CD4-positive, alpha-beta T cell treated with Interleukin-15 for 1 hour (primary cell): ENCODE measurements at places on chromosomes 12 and 14.

DNA sequence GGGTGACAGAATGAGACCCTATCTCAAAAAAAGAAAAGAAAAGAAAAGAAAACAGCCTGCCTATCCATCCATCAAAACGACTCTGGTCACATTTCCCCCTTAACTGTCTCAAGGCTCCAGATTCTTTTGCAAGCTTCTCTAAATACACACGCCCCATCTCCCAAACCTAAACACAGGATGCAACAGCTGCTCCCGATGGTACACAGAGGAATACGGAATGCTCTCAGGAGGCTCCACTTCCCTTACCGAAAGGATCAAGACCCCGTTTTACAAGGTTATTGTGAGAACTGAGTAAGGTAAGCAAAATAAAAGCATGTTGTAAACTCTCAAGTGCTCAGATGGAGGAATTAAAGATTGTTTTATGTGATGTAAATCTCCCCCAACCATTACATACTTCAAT, 62.3 kb downstream of the NT5DC3 start:
- DNase-seq = no peak

DNA sequence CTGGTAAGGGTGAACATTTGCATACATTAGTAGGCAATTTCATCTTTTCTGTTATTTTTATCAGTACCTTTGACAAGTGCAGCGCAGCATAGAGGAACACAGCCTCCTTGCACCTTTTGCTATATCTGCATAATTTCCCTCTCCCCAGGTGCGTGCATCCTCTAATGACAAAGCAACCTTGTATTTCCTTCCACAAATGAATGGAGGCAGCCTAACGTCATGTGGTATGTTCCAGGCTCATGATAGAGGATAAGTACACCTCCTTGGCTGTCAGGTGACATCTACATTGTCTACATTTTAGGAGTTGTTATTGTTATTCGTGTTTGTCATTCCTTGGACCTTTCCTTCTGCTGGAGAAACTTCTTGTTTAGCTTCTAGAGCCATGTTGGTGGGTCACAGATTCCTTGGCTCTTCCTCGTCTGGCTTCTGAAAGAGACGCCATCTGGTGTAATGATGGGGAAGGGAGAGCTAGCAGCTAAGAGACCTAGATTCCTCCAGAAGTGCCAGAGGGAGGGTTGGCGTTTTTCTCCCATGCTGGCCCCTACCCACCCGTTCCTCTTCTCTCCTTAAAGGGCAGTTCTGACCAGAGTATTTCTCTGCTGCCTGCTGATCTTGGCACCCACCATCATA, 37.0 kb downstream of the EVL start:
- no peak for DNase-seq

DNA sequence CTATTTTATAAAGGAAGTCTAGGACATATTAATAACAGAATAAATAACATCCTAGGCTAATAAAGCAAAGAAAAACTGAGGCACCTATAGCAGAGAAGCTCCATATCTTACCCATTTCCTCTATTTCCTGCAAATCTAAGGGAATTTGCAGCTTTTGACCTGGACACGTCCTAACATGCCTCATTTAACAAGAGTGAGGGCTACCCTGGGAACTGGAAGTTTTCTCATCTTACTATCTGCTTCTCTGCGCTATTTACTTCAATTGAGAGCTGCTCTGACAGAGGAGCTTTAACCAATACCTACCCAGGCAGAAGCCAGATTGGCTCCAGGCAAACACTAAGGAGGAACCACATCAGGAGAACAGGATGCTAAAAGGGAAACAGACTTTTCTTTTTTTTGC, 5.7 kb downstream of the YBX3 start:
- DNase-seq = no peak

GRCh38 chr14:103597623-103598377, 31.2 kb upstream of the KLC1 start:
- DNase-seq = no peak

GRCh38 chr14:71362282-71362681, 455.0 kb downstream of the PCNX1 start:
- no peak for DNase-seq

DNA sequence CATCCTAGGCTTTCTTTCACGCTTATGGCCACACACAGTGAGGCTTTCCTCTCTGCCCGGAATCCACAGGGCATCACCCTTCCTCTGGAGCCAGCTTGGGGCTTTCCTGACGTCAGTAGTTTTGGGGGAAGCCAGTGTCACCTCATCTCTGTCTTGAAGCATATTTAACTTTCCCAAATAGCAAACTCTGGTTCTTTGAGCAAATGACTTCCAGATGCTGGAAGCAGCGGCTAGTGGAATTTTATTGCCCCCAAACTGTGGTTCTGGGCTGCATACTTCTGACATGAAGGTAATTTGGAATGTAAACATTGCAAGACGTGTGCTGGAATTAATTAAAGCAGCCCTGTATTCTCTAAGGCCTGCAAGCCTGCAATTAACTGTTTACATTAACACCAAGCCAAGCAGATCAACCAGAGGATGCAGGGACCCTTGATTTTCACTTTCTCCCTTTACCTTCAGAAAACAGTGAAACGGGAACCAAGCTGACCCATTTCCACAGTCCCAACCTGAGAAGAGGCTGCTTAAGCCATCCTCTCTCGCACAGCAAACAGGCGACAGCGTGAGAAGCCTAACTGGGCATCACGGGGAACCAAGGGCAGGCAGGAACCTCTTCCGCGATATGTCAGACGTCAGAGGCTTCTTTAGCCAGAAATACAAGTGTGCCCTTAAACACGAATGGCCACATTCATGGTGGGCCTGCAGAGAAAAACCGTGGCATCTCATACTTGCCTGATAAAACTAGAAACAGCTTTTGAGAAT, 258.4 kb downstream of the CACNA1C start:
- DNase-seq = no peak

DNA sequence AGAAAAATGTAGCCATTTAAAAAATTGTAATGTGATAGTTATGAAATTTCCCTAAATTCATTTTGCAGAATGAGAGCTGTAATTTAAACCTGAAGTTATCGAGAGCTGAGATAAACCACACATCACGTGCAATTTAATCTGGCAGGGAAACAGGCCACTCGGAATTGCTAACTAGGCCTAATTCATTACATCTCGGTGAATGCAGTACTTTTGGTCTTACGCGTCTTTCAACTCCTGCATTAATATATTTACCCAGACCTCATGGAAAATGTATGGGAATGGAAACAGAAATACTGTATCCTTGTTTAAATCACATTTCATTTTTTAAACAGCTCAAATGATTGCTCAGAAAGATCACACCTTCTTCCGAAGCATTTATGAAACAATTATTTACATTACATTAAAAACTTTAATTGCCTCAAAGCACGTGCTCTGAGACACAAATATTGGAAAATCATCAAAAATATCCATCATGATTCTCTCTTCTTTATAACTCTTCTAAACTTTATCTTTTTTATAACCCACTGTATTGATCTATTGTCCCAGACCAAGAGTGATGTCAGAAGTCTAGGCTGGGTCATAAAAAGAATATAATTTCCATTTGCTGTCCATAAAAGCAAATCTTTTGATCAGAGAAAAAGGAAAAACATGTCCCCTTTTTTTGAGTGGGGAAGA, 111.7 kb upstream of the MYL2 start:
- DNase-seq = no peak

- DNase-seq = no peak
Observed at GRCh38 chr12:43807386-43807785, 1.3 kb upstream of the TWF1 start.

DNA sequence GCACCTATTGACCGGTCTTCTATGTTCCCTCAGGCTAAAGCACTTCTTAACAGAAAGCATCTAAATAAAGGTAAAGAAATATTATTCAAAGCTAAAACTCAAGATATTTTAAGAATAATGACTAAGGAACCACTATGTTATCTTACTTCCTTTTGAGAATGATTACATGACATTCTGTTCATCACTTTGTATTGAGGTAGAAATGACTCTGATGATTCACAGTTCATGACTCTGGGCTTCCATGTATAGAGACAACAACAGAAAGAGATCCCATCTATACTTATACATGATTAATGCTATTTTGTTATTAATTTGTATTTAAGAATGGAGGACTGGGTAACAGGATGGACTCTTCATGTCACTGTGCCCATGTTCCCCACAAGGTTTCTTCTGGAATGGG, 218.3 kb upstream of the OR4E1 start:
- no peak for DNase-seq

GRCh38 chr12:48184549-48184922, 1.1 kb downstream of the CCDC184 start:
- no peak for DNase-seq

- no peak for DNase-seq
Observed at GRCh38 chr12:31867292-31867691, 91.9 kb upstream of the RESF1 start.

GRCh38 chr12:98532687-98533304, 17.4 kb downstream of the TMPO start:
- no peak for DNase-seq

DNA sequence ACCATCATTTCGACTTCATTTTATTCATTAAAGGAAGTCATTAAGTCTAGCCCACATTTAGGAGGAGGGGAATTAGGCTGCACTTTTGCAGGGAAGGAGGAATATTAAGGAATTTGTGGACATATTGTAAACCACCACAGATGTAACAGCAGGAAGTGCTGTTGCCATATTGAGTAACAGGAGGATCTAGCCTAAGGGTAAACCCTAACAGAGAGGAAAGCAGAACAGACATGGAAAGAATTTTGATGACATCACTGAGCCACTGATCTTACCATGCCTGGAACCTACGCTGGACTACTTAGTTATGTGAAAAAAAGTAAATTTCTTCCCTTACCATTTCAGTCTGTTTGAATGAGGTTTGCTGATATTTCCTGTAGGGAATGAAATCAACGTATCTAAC, 100.7 kb upstream of the ATF7IP start:
- no peak for DNase-seq

DNA sequence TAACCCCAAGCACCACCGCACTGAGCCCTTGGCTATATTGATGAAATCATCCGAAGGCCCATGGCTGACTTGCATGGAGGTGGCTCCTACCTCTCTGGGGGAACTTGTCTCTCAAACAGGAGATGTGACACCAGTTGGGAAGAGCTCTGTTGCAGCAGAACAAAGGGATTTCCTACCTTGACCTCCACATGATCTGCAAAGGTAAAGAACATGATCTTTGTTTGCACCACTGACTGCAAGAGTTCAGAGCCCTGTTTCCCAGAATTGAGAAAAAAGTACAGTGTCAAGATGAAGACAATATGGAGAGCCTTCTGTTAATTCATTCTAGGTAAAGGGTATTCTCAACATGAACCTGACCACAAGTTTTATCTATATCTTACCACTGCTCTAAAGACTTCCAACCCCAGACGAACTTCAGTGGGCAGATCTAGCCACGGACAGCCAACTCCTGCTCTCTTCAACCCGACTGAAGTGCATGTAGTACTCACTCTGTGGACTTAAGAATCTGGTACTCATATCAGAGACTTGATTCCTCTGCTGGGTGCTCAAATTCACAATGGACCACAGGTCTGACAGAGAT, 32.1 kb downstream of the ZFYVE26 start:
- no peak for DNase-seq

- DNase-seq = no peak
Observed at GRCh38 chr14:53534841-53535240, 381.7 kb upstream of the DDHD1 start.

GRCh38 chr14:100765991-100766390, 39.3 kb downstream of the DLK1 start:
- no peak for DNase-seq

DNA sequence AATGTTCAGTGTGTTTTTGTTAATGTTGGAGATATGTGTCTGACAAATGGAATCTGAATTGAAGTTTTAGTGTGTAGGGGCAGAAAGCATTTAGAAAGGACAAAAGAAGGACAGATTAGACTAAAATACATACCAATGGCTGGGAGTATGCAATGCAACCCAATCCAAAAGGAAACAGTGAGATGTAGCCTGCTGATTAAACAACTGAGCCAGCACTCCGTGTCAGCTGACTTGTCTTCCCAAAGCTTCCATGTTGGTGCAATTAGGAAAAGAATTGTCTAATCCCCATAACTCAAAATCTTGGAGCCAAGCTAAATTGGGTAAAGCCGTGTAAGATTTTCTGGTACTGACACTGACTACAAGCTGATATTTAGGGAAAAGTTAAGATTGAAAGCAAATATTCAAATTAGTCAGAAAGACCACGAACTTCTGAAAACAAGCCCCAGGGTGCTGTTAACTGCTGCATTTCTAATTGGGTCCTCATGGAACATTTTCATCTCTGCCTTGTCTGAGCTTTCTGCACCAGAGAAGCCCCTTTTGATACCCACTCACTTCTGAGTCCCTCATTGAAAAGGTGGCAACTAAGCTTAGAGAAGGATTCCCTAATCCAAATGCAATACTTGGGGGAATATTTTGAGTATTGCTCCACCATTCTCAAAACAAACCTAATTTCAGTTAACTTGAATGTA, 109.1 kb downstream of the DAD1 start:
- DNase-seq = no peak

- no peak for DNase-seq
Observed at GRCh38 chr14:56868660-56869059, 58.4 kb upstream of the OTX2 start.

GRCh38 chr14:38189930-38190726, 17.6 kb upstream of the SSTR1 start:
- DNase-seq = no peak

DNA sequence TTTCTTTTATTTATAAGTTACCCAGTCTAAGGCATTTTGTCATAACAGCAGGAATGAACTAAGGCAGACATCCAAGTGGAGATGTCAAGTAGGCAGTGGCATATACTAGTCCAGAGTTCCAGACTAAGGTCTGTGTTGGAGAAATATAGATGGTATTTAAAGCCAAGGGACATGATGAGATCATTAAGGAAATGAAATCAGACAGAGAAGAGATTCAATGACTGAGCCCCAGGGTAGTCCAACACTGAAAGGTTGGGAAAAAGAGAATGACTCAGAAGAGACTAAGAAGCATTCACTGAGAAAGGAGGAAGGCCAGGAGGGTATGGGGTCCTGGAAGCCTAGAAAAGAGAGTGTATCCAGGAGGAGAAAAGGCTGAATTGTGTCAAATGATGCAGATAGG, 442.2 kb upstream of the CCDC196 start:
- no peak for DNase-seq

DNA sequence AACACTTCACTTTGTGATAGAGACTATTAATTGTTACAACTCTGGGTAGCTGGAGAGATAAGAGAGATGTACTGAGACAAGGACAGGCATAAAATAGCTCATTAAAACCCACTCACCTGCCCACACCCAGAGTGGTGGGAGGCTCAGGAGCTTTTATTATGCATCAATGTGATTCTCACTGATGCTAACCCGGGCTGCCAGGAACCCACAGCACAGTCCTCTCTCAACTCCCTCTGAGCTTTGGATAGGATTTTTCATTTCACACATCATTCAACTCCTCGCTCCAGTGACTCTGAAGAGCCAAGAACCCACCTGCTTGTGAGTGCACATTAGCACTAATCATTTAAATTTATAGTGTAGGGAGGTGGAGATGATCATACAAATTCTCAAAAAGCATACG, 827.9 kb downstream of the FLRT2 start:
- no peak for DNase-seq

DNA sequence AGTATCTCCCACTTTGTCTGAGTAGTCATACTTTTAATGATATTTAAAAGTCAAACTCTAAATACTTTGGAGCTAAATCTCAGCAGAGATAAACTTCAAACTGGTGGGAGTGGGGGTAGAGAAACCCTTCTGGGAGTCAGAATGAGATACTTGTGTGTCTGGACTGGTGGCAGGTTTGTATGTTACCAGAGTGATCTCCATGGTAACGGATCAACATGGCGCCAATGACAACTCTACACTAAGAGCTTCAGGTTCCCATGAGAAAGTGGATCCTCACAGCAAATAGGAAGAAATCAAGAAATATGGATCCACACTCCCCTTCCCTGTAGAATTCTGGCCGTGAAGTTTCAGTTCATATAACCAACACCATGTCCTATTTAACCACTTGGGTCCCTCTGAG, 121.9 kb downstream of the ETV6 start:
- DNase-seq = no peak
